ENCODE measurements at places on chromosomes 13 and 19.

DNA sequence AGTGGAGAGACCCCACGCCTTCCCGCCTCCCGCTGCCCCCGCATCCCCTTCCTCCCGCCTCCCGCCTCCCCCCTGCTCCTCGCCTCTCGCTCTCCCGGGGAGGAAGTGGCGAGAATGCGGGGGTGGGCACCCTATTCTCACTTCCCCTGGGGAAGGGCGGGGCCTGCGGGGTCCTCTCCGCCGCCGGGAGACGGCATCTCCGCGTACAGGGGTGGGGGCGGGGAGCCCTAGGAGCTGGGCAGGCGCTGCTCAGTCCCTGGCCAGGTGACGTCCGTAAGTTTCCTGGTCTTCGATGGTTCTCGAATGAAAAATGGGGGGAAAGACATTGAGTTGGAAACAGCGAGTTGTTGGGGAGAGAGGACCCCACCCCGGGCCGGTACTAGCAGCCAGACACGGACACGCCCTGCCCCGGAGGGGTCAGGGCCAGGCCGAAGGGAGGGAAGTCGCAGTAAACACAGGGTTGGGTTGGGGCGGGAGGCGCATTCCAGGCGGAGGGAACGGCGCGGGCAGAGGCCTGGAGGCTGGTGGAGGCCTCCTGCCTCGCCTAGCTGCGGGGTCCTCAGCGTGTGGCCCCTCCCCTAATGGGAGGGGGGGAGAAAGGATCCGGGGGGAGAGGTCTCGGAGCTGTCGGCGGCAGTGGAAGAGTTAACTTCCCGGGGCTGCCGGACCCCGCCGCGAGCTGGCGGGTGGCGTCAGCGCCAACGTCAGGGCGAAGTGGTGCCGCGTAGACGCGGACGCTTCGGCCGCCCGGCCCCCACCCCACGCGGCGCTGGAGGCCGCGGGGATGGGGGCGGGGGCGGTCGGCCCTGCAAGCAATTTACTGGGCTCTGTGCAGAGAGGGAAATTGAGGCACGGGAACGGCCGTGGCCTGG is 10.4 kb upstream of the JUND start:
- peak; percentile 91 for DNase-seq

- no peak for DNase-seq
These were observed 85.7 kb downstream of the NUFIP1 start for GRCh38 chr13:44903574-44903985.

- no peak for DNase-seq
These were observed 207.3 kb downstream of the DLEU7 start for GRCh38 chr13:50636007-50636704.

GRCh38 chr19:12840091-12841079 is 2.1 kb downstream of the MAST1 start:
- DNase-seq = peak; percentile 69

GRCh38 chr19:18967358-18968146 is 26.5 kb upstream of the HOMER3 start:
- DNase-seq = no peak

GRCh38 chr13:110310541-110311442 is 3.7 kb downstream of the COL4A2 start:
- no peak for DNase-seq

DNA sequence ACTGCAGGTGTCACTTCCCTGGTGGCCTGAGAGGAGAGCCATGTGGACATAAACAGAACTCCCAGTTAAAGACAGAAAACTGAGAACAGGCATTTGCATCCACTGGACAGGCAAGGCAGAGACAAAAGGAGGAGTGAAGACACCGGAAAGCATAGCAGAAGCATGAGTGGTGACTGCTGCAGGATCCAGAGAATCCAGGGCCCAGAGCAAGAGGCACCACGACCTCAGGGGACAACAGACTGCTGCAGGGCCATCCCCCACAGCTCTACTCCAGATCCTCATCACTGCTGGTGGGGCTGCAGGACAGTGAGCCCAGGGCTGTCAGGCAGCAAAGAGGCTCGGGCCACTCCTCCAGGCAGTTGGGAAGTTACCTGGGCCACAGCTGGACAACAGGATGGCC is 14.5 kb upstream of the ISYNA1 start:
- DNase-seq = no peak

DNA sequence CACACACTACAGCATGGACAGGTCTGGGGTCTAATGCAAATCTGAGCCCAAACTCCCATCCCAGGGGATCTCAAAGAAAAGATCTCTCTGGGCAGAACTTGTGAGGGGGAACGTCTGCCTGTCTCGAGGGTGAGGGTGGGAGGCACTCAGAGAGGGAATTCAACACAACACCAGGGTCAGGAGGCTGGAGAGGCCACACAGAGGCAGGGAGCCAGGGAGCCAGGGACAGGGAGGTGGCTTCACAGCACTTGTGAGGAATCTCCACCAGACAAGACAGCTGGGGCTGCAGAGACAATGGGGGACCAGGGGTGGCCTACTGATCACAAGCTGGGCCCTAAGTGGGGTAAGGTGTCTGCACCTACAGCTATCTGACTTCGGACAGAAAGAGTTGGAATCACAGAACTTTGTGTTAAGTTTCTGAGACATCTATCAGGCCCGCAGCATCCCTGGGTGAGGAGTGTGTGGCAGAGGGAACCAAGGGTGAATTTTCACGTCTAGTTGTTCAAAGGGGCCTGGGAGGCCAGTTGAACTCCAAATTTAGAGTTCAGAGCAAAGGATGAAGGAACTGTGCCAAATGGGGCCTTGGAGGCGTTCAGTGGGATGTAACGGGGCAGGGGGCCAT is 12.7 kb upstream of the AKAP8L start:
- DNase-seq = no peak

DNA sequence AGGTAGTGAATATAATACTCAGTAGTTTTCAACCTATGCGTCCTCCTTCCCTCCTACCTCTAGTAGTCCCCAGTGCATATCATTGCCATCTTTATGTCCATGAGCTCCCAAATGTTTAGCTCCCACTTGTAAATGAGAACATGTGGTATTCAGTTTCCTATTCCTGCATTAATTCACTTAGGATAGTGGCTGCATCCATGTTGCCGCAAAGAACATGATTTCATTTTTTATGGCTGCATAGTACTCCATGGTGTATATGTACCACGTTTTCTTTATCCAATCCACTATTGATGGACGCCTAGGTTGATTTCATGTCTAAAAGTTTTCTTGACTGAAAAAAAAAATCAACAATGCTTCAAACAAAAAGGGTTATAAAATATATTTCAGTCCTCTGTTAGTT is 303.4 kb upstream of the SGCG start:
- DNase-seq = no peak

DNA sequence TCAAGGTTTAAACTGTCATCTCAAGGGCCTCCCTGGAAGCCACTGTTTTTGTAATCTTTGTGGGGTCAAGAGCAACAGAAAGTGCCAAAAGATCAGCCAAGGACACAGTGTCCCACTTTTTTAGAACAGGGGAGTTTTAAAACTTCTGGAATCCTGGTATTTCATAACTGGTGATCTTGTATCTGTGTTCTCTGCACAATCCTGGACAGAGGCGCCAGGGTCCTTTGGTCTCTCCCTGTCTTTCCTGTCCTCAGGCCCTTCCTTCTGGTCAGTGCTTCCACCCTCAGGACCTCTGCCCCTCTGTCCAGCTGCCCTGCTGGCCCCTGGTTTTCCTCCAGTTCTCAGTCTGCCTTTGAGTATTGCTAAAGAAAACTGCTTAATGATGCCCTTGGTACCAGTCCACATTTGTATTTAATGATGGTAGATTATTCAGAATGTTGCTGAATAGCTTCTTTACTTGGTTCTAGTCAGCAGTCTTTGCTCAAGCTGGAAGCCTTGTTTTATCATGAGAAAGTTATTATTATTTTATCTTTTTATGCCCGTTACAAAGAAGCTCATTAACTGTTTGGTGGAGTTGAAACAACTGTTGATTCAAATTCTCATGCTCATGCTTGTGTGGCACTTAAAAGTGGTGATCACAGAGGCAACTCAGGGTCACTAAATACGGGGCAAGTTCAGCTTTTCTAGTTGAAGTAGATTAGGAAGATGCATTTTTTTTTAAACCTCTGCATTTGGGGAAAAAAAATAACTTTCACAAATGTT is 47.5 kb downstream of the WASF3 start:
- no peak for DNase-seq

DNA sequence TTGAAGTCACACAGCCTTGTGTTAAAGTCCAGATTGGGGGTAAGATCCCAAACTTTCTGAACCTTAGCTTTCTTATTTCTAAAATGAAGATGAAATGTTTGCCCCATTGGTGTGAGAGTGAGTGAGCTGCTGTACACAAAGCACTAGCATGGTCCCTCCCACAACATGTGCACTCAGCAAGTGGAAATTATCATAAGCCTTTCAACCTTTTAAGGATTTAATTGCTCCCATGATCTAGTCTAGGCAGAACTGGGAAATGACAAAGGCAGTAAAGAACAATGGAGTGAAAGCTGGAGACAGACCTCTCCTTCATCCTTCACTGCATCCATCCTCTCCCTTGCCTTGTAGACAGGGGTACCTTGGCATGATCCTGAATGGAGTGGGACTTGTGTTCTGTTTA is 76.0 kb upstream of the GPR12 start:
- DNase-seq = no peak

GRCh38 chr19:10096615-10096963 is 5.9 kb downstream of the ANGPTL6 start:
- no peak for DNase-seq

DNA sequence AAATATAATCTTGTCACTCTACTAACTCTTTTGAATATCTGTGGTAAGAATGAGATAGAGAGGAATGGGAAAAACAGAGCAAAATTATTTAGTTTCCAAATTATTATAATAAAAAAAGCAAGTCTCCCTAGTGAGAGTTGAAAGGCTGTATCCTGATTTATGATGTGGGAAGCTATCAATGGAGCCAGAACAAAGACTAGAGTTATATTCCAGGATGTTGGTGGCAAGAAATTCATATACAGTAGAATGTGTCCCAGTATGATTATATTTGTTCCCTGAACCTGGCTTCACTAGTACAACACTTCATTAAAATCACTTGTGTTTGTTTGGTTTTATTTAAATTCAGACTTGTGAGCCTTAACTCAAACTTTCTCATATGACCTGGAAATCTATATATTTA is 630.3 kb downstream of the GPC5 start:
- DNase-seq = no peak

DNA sequence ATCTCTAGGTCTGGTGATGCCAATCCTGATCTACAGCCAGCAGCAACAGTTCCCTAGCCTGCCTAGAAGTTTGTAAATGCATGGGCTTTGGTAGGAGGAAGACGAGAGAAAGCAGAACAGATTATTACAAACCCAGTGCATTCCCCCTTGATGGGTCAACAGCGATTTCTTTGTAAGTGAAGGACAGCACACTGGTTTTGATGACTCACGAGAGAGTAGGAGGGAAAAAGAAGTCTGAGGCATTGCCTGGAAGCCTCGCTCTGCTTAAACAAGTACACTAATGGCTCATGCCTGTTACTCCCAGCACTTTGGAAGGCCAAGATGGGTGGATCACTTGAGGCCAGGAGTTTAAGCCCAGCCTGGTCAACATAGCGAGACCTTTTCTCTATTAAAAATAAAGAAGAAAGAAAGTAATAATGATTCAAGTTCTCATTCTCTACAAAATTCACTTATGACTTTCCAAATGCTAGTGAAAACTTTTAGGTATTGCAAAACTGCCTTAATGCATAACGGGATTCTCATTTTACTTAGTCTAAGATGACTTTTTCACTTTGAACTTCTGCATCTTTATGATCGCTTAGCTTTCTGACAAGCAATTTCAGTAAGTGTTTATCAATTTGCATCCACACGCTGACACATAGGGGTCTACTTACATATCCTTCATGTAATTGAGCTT is 47.7 kb upstream of the USPL1 start:
- DNase-seq = no peak

GRCh38 chr13:76939215-76939614 is 9.1 kb upstream of the ACOD1 start:
- no peak for DNase-seq

- no peak for DNase-seq
These were observed 19.0 kb upstream of the POP4 start for GRCh38 chr19:29587059-29587458.

- no peak for DNase-seq
These were observed 1576.7 kb downstream of the SLITRK1 start for GRCh38 chr13:82305588-82305987.

DNA sequence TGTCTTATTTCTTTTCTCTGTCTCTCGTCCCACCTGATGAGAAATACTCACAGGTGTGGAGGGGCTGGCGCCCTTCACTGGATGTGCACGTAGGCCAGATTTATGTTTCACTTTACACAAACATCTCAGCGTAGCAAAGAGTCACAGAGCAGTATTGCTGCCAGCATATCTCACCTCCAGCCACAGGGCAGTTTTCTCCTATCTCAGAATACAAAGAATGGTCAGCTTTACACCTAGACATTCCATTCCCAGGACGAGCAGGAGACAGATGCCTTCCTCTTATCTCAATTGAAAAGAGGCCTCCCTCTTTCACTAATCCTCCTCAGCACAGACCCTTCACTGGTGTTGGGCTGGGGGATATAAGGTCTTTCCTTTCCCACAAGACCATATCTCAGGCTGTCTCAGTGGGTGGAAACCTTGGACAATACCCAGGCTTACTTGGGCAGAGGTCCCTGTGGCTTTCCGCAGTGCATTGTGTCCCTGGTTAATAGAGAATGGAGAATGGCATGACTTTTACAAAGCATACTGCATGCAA is 7.2 kb upstream of the ZNF611 start:
- no peak for DNase-seq

DNA sequence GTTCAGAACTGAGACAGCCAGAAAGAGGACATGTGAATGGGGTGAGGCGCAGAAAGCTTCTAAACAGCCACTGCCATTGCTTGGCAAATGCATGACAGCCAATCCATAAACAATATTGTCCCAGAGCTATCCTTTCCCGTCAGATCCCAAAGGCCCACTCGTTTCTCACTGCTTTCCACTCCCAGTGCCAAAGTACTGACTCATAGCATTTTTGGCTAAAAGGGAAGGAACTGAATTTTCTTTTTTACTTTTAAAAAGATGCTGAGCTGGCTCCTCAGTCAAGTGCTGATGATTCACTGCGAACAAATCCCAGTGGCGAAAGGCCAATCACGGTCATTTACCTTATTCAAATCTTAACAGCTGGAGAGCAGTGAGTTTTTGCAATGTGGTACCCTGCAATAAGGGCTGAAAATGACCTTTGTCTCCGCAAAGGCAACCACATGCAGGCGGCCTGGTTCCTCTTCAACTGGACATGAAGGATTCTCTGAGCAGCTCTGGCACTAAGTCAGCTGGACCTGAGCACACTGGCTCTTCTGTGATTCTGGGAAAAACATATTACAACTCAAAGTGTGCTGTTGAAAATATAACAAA is 151.7 kb downstream of the DCLK1 start:
- DNase-seq = no peak

- no peak for DNase-seq
These were observed 2.2 kb downstream of the ZNF100 start for GRCh38 chr19:21765151-21765550.

- no peak for DNase-seq
These were observed 5.7 kb downstream of the PAK4 start for GRCh38 chr19:39131255-39131755.

DNA sequence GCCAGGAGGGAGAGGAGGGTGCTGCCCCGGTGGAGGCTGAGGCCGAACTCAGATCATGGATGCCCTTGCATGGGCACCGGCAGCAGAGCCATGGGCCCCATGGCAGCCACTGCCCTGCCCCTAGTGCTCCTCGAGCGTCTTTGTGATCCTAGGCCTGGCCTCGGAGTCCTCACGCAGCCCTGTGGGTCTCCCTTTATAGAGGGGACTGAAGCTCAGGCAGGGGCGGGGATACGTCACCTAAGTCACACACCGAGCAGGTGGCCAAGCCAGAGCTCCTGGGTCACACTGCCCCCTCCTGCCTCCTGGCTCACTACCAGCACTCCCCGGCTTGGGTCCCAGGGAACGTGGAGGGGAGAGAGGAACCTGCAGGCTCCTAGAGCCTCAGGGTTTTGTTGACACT is 28.7 kb downstream of the DHX34 start:
- no peak for DNase-seq

GRCh38 chr19:4103080-4103433 is 20.9 kb downstream of the MAP2K2 start:
- DNase-seq = peak; percentile 39
